Naive thymus-derived CD4-positive, alpha-beta T cell (primary cell): ENCODE measurements at places on chromosomes 11 and 22.
A peak's percentile ranks its signal among the peaks of the same experiment; 100 is the strongest.

- no peak for DNase-seq
Measured at GRCh38 chr22:45552580-45553350, 50.1 kb downstream of the FBLN1 start.

GRCh38 chr22:23715806-23716375 lies 25.1 kb downstream of the RGL4 start:
- no peak for DNase-seq

GRCh38 chr11:114348200-114349191 lies 51.8 kb downstream of the C11orf71 start:
- DNase-seq: peak; percentile 43

GRCh38 chr11:64088162-64089026 lies 52.7 kb downstream of the FLRT1 start:
- no peak for DNase-seq

GRCh38 chr22:37402184-37402506 lies 25.1 kb downstream of the ELFN2 start:
- DNase-seq: no peak

- no peak for DNase-seq
Measured at GRCh38 chr11:44006917-44007361, 40.8 kb upstream of the ACCSL start.

DNA sequence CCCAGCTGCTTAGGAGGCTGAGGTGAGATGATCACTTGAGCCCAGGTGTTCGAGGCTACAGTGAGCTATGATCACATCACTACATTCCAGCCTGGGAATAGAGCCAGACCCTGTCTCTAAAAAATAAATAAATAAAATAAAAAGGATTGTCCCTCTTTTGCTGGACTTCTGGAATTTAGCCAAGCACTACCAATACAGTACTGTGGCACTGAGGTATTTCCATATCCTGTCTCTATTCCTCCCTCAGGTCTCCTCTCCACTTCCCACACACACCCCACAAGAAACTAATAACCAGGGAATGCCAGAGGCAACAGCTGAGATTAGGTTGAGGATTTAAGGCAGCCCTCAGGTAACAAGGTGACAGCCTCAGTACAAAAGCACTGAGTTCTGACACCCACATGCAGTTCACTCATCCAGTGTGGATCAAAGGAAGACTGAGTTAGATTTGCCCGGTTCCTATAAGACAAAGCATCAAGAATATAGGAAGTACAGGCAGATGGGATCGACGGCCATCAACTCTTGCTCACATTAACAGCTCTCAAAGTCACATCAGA lies 4.5 kb upstream of the PPP2R1B start:
- no peak for DNase-seq

DNA sequence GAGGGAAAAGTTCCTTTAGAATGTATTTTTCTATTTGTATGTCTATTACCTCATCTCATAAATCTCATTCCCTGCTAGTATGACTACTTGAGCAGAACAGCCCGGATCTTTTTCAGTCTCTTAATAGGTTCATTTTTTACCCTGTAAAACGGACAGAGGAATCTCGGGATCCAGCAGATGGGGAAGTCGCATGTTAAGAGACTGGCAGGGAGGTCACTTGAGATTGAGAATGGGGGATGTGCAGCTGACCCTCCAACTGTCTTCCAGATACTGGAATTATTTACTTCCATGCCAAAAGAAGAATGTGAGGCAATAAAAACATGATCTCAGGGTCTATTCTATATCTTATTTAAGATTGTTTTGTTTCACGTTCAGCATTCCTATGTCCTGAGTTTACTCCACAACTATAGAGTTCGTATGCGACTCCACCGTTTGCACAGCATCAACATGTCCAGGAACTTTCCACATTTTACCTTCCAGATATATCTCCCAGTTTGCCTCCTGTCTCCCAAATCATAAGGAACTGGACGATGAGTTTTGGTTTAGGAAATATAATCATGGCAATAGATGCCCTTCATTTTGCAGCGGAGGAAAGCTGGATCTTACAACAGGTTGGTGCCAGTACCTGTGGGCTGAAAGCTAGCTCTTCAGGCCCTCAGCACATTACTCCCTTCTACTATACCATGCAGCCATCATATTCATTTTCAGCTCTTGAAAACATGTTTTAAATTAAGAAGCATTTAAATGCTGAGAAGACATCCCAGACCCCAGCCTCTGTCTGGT lies 181.5 kb downstream of the MAML2 start:
- no peak for DNase-seq

- peak; percentile 35 for DNase-seq
Measured at GRCh38 chr11:124923296-124923695, 4.2 kb downstream of the HEPN1 start.

DNA sequence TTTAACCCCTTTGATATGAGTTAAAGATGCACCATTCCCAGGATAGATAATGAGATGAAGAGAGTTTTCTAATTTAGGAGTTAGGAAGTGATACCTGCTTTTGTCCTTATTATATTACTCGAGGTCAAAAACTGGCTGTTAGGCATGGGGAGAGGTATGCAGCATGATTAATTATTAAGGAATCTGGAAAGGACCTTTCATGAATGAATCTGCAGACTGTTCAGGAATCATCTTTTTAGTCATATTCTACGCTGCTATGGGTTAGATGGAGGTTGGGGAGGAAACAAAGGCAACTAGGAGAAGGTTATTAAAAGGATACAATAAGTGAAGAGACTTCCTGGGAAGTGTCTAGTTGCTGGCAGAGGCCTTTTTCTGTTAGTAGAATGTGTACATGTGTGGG lies 492.4 kb upstream of the CCDC90B start:
- DNase-seq: no peak

DNA sequence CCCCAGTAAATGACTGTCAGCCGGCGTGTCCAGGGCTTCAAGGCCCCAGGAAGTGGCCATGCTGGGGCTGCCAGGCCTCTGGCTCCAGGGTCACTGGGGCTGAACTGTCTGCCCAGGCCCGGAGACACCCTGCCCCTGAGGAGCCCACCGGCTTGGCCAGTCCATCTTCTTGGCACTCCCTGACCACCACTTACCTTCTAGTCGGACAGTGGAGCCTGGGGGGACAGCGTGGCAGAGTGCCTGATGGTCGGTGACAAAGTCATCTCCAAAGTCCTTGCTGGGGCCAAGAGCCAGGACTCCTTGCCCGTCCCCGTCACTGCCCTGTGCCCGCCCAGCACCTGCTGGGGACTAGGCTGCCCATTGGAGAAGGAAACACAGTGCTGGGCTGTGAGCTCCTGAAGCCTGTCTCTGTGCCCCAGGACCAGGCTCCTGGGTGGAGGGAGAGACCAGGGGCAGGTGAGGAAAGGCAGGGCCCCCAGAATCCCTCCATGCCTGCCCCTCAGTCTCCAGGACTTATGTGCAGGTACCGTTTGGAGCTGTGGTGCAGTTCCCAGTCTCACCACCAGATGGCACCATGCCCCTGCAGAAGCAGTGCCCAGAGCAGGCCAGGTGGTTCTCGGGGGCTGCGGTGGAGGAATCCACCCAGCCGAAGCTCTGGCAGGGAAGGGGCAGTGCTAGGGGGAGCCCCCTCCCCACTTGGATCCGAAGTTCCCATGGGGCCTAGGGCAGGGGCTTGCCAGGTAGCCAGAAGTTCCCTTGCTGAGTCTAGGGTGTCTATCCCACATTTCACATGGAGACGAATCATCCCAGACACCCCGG lies 6.0 kb upstream of the CCDC188 start:
- peak; percentile 82 for DNase-seq

DNA sequence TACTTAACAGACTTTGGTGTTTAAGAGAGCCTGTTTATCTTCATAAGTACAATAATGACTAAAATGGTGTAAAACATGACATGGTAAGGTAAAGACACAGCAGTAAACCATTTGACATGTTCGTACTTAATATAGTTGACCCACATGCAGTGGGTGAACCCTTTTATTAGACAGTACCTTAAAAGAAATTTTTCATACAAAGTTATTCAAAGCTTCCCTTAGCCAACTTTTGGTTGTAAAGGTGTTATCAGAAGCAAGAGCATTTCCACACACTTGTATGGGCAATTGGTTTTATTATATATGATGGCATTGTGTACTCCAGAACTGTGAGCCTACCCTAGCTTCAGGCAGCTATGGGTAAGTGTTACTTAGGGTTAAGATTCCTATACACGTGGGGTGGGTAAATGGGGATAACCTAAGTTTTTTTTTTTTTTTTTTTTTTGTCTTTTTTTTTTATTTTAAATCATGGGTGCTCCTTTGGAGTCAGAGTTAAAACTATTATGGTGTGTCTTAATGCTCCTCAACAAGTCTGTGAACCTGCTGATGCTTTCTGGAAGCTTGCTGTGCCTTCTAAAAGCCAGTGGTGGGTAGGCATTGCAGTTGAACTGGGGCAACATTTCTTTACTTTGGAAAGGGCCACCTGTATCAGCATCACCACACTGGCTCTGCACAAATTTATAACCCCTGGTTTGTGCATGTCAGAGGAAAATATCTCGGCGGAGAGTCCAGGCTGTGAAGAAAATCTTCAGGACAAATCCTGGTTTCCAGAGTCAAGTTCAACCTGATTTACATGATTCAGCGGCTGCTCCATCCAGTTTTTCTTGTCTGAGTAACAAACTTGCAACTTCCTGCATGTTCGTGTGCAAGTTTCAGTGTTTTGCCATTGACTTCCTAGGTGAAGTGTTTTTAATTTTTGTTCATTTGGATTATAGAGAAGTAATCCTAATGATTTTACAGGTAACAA lies 3.3 kb downstream of the PCF11 start:
- DNase-seq: no peak

DNA sequence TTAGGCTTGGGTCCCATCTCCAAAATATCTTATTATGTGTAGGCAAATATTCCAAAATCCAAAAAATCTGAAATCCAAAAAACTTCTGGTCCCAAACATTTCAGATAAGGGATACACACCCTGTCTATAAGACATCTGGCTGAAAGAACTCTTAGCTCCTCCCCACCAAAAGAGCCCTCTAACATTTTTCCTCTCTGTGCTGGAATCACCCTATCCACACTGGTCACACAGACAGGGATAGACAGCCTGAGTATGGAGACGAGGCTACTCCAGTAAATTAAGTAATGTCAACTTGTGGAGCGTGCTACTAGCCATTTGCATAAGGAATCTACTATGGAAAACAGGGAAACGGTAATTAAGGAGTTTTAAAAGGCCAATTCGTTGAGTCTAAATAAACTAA lies 24.9 kb downstream of the ATP6V1E1 start:
- no peak for DNase-seq

DNA sequence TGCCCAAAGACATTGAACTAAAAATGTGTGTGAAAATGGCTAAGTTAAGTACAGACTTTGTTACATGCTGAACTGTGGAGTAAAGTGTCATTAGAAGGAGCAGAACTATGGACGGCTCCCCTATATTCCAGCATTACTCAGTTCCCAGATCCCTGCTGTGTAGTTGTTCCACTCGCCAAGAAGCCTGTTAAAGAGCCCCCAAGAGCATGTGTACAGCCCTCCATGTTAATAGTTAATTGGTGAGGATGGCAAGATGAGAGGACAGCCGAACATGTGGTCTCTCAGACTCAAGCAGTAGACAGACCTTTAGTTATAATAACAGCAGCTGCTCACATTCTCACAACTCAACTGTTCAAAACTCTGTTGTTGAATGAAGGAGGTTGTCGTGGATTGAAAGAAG lies 127.4 kb downstream of the ELP4 start:
- no peak for DNase-seq

DNA sequence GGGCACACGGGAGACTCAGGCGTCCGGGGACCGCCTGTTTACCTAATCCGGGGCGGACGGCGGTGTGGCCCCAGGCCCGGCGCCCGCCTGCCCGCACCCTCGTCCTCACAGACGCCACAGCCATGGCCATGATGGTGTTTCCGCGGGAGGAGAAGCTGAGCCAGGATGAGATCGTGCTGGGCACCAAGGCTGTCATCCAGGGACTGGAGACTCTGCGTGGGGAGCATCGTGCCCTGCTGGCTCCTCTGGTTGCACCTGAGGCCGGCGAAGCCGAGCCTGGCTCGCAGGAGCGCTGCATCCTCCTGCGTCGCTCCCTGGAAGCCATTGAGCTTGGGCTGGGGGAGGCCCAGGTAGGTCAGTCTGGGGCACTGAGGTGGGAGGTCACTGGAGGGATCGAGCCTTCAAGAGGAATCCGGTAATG lies 10.0 kb upstream of the RAB1B start:
- DNase-seq: no peak

DNA sequence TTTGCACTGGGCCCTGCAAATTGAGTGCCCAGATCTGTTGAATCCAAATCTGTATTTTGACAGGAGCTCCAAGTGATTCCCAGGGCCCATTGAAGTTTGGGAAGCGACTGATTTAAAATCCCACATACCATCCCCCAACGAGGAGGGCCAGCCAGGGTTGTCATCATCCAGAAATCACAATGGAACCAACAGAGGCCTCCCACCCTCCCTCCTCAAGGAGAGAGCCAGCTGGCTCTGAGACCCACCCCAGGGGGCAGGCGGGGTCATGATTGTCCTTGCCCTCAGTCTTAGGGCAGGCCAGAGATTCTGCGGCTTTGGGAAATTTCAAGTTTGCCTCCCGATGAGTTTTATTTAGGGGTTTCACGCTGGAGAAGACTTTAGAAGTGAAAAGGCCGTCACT lies 358.2 kb downstream of the MN1 start:
- DNase-seq: no peak

GRCh38 chr22:37744589-37744988 lies 47.7 kb downstream of the TRIOBP start:
- DNase-seq: no peak

GRCh38 chr11:77106321-77106720 lies 3.7 kb downstream of the OMP start:
- DNase-seq: no peak

- DNase-seq: no peak
Measured at GRCh38 chr11:71251761-71252268, 562 bp downstream of the SHANK2 start.

DNA sequence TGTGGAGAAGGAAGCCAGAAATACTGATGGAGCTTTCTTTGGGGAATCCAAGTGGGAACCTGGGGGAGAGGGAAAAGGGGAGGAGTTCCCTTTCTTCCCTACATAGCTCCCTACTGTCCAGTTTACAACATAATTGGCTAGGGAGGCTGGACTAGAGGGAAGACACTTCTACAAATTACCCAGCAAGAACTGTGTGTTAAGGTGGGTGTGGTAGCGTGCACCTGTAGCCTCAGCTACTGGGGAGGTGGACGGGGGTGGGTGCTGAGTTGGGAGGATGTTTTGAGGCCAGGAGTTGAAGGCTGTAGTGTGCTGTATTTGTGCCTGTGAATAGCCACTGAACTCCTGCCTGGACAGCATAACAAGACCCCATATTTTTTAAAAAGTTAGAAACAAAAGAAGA lies 74.0 kb downstream of the NAV2 start:
- DNase-seq: no peak

DNA sequence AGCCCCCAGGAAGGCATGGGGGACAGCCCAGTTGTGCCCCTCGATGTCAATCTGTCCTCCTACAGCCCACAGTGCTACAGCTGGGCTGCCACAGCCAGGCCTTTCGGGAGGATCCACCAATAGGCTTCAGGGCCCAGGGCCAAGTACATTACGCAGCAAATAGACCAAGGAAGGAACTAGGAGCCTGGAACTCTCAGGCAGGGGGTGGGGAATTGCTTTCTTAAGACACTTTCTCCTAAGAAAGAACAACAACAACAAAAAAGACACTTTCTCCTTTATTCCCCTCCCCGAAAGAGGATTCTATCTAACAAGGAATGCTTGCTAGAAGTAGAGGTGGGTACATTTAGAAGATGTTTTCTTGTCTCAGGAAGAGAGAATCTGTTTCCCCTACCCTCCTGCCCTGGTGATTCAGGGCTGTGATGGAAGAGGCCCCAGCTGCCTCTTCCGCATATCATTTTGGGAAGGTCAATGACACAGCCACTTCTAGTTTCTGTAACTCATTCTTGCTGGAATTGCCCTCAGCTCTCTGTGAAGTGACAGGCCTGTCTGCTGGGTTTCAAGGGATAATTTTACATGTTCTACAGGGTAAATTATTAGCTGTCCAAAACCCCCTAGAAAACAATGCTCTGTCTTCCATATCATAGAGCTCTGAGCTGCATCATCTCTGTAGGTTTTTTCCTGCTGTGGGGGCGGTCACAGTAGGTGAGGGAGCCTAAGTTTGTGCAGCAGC lies 6.0 kb upstream of the MALAT1 start:
- DNase-seq: no peak
